ENCODE measurements at places on chromosomes 13 and 19.

DNA sequence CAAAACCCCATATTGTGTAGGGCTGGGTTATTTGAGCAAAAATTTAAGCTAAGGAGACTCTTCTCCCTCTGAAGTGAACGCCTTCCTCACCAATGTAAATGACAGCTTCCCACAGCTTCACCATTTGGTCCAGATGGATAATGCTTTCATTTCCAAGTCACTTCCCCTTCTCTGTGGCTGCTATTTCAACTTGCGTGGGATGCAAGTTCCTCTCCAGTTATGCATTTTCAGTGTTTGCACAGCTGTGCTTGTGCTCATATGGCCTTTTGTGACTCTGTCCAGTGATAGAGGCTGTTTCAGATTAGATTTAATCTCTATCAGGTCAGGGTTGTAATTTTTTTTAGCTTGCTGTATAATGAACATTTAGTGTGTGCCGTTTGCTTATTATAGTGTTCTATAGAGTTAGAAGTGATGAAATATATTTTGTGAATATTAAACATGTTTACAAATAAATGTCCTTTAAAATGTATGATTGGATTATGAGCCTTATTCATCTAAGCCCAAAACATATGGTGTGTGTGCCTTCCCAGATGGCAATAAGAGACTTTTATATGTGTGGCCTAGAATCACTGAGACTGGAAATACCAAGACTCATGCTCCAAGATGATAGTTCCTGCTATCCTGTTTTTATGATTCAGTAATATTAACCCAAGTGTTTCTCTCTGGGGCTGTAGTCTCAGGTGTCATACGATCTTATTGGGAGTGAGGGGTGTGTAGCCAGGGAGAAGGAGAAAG, 86.6 kb downstream of the TNFRSF19 start:
- no peak for DNase-seq

DNA sequence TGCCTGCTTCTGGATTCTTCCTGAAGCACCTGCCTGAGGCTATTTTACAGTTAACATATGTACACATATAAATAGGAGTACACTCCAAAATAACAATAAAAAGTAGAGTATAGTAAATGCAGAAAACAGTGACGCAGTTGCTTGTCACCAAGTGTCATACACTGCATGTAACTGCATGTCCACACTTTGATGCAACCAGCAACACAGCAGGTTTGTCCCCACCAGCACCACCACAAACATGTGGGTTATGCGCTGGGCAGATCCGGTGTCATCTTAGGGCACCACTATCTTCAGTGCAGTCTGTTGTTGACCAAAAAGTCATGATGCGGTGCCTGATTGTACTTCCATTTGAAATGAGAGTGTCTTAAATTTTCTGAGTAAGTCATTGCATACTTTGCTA, 51.3 kb downstream of the COL4A2 start:
- DNase-seq = no peak

- no peak for DNase-seq
Measured at GRCh38 chr13:66410314-66410713, 819.8 kb downstream of the PCDH9 start.

- no peak for DNase-seq
Measured at GRCh38 chr13:72166102-72166650, 299.2 kb upstream of the DACH1 start.

GRCh38 chr13:93976528-93976927, 503.0 kb downstream of the DCT start:
- DNase-seq = no peak

- peak; percentile 10 for DNase-seq
Measured at GRCh38 chr13:60627071-60627686, 230.2 kb downstream of the TDRD3 start.
